ENCODE measurements at places on chromosomes 16 and 17. TPM values are rescaled to one million over a fixed set of nuclear protein-coding genes. Genes with fewer than 3 reads are reported as not detected.
A peak's percentile ranks its signal among the peaks of the same experiment; 100 is the strongest.

The OR3A1 gene
- total RNA-seq = not detected

- no peak for DNase-seq
Observed at GRCh38 chr17:18184143-18185031, 759 bp downstream of the ALKBH5 start.

The ZP2 gene
- not detected for total RNA-seq

DNA sequence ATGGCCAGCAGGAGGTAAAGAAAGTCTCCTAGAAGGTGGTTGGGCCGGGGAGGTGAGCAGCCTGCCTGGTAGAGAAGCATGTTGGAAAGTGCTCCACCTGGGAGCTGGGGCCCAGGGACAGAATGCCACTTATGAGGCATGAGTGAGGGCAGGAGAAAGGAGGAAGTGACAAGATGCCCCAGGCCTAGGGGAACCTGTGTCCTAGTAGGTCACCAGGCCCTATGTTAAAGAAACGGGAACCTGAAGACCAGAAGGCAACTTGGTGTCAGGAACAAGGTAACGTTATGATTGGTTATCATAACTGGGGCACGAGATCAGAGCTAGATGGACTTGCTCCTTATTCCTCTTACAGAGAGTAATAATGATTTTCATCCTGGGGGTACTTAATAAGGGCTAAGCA, 34.3 kb downstream of the PITPNC1 start:
- DNase-seq = no peak

The TBC1D3G gene
- not detected for total RNA-seq

The OR1A1 gene
- total RNA-seq = not detected

DNA sequence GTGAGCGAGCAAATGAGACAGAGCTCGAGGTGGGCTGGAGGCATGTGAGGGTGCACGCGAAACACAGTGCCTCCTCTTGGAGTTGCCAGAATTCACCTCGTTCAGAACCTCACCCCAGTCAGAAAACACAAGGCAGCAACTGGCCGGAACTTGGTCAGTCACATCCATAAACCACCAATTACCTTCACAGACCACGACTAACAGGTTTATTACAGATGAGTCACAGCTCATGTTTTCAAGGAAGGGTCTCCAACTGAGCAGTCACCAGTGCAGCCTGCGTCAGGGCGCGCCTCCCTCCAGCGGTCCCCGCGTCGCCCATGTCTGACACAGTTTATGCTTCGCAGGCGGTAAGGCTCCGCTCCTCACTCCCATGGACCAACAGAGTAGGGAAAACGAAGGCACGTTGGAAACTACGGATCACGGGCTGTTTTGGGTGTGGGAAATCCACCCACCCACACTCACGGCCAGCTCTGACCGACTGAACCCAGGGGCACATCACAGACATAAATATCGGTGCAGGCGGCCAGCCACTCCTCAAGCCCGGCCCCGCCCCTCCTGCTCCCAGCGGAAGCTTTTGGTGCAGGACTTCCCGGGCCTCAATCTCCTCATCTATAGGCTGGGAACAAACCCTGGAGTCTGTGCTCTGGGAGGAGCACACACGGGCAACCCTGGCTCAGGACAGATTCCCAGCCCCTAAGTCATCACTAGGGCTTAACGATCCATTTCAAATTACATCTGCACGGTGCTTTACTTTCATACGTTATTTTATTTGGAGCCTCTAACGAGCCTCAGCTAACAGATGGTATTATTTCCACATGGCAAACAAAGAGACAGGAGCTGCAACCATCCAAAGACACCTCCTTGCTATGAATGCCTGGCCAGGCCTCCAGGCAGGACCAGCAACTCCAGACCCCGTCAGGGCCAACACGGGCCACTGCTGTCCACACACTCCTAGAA, 126.3 kb downstream of the ZNF778 start:
- DNase-seq = no peak

DNA sequence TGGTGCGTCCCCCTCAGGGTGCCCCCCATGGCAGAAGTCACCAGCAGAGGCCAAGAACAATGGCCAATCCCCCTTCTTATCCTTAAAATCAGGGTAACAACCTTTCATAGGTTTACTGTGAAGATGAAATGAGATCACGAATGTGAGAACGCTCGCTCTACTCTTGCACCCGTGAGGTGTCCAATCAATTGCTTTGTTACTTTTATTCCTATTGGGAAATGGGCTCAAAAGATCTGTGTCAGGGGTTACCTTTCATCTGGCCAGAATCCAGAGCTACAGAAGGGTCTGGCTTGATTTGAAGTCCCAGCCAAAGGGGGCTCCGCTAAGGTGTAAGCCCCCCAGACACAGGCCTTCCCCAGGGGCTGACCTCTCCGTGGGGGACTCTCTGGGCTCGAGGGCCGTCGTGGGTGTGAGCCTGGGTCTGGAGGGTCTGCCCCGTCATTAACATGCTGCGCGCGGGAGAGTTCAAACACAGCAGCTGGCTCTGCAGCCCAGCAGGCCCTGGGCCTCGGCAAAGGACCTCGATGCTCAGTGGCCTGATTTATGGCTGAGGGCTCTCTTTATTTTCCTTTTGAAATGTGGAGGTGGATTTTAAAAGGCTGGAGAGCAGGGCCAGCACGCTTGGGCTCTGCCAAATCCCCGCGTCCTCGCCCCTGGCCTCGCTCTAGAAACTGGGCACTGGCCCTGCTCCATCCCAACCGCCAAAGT, 10.4 kb downstream of the ABR start:
- DNase-seq = no peak

- DNase-seq = peak; percentile 7
Observed at GRCh38 chr16:15996432-15997109, 47.2 kb downstream of the ABCC1 start.

DNA sequence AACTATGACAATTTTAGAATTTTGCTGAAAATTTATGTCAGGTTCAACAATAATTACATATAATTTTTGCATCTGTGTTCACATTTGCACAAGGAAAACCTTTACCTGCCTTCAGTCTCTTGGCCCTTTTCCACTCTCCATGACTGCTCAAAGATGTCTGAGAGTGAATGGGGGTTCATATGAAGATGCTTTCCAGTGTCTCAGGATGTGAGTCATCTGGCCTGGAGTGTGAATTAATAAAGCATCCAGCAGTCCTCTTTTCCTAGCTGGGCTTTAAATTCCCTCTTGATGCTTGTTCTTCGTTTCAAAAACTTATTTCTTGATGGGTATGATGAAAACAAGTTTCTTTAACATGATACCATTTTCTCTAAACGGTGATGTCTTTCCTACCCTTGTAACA, 99.9 kb downstream of the CDK5R1 start:
- no peak for DNase-seq

- DNase-seq = no peak
Observed at GRCh38 chr16:62363501-62363900, 327.3 kb upstream of the CDH8 start.

GRCh38 chr16:48503336-48503735, 106.6 kb downstream of the N4BP1 start:
- DNase-seq = no peak

DNA sequence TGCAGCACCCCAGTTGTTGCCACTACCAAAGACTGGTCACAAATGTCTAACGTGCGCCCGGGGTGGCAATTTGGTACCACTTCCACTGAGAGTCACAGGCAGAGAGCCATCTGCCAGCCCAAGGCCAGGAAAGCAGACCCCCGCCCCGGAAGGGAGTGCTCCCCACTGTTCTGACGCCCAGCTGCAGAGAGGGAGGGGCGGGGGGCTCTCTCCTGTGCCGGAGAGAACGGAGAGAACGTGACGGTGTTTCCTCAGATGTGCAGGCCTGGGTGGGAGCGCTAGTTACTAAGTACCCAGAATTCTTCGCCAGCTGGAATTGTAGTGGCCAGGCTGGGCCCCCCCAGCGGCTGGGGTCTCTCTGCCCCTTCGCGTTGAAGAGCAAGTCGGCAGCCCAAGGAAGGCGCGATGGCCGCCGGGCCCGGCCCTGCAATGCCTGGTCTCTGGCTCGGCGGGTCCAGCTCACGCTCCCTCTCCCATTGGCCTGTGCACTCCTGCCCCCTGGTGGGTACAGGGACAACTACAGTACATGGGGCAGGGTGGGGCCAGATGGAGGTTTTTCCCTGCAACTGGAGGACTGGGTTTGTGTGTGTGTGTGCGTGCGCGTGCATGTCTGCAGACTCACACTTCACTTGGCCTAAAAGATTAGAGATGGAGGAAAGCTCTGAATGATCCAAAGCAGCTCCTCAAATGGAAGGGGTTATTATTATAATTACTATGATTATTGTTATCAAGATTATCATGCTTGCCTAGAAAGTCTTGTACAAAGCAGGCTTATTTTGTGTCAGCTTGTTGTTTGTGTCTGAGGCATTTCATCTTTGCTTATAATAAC, 107.1 kb downstream of the AMFR start:
- peak; percentile 93 for DNase-seq
